Vein endothelial cell (primary cell): ENCODE measurements at places on chromosomes 12 and 14. TPM values are rescaled to one million over a fixed set of nuclear protein-coding genes. Genes with fewer than 3 reads are reported as not detected.

Gene CCDC197
- not detected in 2 replicates for total RNA-seq

Gene ART4
- 23.8 and 42.1 TPM in 2 replicates for total RNA-seq

Gene TAS2R42
- total RNA-seq = not detected in 2 replicates

Gene RIN3
- total RNA-seq = 5.2 and 5.5 TPM in 2 replicates

Gene AQP2
- not detected in 2 replicates for total RNA-seq

Gene AKAP5
- 0.33 and 0.76 TPM in 2 replicates for total RNA-seq

Gene A2ML1
- total RNA-seq = not detected in 2 replicates

Gene USP44
- 0.96 and 2.0 TPM in 2 replicates for total RNA-seq

Gene TAS2R7
- 0.48 TPM in 1 of 2 replicates, not detected in the other for total RNA-seq

Gene DDN
- total RNA-seq = 0.19 and 0.65 TPM in 2 replicates

Gene MAP1LC3B2
- 0.33 and 0.86 TPM in 2 replicates for total RNA-seq

Gene PLBD1
- total RNA-seq = 0.10 TPM in 1 of 2 replicates, not detected in the other

Gene ASIC1
- total RNA-seq = under 0.01 TPM in 1 of 2 replicates, not detected in the other
